Cortex of kidney (tissue), 1 donor: ENCODE measurements at places on chromosomes 2 and 18.

- DNase-seq, result no peak
These were observed 623.5 kb downstream of the EPHA4 start for GRCh38 chr2:220948579-220948978.

DNA sequence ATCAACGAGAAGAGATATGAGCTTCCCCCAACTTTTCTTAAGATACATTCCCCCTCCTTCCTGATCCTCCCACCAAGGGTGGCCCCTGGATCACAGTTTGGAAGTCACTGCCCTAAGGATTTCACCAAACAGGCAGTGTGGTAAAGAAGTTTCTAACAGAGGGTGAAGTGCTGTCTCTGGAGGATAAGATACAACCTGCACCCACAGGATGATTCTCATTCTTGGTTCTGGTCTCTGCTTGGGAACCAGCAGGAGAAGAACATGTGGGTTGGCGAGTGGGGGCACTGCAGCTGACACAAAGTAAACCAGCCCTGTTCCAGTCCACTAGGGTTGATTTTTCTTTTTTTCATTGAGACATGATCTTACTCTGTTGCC is 9.3 kb downstream of the NFE2L2 start:
- no peak for DNase-seq

GRCh38 chr2:6945087-6945813 is 28.0 kb downstream of the RNF144A start:
- no peak for DNase-seq

DNA sequence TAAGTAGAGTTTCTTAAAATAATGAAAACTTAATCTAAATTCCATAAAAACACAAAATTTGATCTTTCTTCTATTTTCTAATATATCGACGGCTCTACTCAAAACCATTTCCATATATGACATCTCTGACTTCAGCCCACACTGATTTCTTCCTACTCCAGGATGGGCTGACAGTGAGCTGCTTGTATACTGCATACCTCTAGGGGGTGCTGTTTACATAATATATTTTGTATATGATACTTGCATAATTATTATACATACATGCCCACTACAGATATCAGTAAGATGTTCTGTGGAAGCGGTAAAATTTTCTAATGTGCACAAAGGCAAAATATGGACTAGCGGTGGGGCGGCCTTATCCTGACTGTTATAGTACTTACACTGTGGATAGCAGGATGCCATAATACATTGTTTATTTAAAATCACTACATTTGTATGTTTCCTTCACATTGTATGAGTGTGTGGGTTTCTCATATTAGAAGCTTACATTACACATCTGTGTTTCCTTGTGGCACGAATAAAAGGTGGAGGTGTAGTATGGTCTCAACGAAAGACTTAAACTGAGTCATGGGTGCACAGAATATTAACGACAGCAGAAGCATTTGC is 66.1 kb upstream of the NXPH2 start:
- no peak for DNase-seq

- no peak for DNase-seq
These were observed 153.9 kb upstream of the NDUFV2 start for GRCh38 chr18:8948471-8949149.

- no peak for DNase-seq
These were observed 19.3 kb upstream of the LOXHD1 start for GRCh38 chr18:46676182-46676835.

DNA sequence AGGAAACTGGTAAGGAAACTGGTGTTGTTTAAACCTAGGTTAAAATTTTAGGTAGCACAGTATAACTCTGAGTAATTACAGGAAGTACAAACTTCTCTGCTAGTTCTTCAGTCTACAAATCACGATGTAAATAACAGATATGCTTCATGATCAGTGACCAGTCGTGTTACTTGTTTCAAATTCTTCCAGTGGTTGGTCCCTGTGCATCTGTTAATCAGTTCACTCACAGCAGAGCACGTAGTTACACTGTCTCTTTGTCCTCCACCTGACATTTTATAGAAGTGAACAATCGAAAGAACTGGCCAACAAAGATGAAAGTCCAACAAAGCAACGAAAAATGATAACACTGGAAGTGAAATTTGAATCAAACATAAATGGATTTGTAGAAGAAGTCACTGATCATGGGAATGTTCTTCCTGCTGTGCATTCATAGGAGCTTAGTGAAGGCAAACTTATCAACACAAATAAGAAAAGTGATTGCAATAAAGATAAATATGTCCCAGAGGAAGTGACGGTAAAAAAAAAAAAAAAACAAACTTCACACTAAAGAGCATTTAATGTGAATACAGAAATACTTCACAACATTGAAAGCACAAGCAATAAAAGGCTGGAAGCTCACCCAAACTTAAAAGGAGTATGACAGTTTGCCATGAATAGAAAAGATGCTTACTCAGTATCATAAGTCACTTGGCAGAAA is 7.0 kb downstream of the EIF2AK2 start:
- DNase-seq, result no peak

GRCh38 chr18:70337139-70337972 is 48.5 kb downstream of the SOCS6 start:
- DNase-seq, result no peak

DNA sequence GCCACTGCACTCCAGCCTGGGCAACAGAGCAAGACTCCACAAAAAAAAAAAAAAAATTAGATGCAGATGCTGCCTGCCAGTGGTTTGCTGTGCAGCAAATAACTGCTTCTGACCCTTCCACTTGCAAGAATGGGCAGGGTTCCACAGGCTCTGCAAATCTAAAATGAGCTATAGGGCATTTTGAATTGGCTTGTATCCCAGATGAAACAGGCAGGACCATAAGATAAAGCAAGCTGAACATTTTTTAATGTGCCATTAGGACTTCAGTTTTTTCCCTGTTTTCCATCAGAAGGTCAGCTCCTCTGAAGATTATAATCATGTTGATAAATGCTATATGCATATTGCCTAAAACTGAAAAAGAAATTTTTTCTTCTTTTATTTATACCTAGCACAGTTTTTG is 15.7 kb upstream of the FZD7 start:
- no peak for DNase-seq

DNA sequence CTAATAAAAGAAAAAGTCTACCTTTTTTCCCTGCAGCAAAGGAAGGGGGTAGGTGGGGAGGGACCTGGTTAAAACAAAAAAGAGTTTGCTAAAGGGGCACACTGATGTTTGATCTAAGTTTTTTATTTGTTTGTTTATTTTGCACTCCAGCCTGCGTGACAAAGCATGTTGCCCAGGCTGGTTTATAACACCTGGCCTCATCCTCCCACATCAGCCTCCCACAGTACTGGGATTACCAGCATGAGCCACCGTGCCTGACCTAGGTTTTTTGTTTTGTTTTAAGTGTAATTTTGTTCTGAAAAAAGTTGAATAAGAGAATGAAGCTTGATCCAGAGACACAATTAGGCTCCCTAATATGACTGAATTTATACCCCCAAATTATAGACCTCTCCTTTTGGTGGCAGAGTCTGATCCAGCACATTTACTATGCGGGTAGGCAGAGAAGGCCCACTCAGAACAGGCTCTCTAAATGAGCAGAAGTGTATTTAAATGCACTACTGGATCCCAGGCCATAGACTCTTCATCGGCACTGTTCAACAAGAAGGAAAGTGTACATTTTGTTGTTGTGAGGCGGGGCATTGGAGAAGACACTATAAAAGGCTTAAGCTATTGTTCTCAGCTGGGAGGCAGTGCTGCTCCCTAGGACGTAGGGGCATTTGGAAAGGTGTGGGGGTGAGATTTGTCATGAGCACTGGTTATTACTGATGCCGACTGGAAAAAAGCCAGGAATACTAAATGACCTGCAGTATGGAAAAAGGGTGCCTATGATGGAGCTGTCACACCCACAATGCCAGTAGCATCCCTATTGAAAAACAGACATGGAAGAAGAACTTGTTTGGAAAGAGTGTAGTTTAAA is 32.4 kb downstream of the MRPS9 start:
- no peak for DNase-seq

- no peak for DNase-seq
These were observed 123.6 kb upstream of the CYP26B1 start for GRCh38 chr2:72271276-72271614.

- no peak for DNase-seq
These were observed 73.6 kb downstream of the CD226 start for GRCh38 chr18:69874058-69874457.

DNA sequence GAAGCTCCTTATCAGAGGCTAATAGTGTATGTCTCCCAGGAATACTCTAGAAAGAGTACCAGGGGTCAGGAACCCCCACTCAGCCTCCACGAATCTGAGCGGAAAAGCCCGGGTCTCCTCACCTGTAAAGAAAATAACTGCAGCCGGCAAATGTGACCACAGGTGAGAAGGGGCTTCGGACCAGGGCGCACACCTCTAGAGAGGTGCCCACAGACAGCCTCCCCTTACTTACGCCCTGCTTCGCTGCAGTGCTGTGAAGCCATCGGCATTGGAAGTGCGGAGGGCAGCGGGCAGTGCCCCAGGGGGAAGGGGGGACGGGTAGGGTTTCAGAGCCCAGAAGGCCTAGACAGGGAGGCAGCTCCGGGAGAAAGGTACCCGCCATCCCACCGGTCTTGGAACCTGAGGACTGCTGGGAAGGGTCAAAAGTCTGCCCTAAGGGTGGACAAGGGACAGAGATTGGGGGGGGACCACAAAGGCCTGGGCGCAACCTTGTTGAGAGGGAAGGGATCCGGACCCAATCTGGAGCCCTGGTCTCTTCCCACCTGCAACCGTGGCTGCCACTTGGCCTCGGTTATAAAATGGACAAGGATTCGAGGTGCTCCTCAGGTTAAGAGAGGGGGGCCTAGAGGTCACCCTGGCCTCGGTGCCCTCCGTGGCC is 642 bp upstream of the STEAP3 start:
- no peak for DNase-seq

DNA sequence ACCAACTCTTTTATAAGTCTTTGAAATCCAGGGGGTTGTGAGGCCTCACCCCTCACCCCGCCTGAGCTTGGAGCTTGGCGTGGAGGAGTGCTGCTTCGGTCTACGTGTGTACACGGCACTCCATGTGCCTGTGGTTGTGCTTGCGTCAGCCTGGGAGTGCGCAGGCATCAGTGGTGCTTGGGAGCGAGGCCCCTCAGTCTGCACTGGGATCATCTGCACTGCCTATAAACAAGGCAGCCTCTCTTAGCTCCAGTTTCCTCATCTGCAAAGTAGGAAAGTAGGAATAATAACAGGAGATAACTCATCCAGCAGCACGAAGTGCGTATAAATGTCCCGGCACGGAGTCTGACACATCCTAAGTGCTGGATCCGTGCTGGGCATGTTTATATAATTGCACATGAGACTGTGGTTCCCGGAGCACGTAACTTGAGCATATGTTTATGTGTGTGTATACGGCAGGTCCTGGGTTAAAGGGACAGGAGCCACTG is 1.2 kb downstream of the GYPC start:
- DNase-seq, result no peak

- DNase-seq, result no peak
These were observed 43.0 kb downstream of the E2F6 start for GRCh38 chr2:11422901-11423435.

DNA sequence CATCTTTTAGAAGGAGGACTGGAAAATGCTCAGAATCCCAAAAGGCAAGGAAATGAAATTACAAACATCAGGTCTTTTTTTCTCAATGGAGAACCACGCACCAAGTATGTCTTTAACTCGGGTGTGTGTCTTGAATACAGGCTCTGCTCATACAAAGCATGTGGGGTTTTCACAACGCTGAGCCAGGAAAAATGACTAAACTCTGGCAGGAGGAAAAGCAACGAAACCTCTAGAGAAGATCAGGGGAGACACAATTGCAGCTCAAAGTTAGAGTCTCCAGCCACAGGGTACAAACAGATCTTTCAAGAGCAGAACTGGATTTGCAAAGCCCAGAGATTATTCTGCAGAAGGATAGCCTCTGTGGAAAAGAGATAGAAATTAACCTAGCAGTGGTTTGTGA is 42.8 kb upstream of the TPO start:
- DNase-seq, result no peak

DNA sequence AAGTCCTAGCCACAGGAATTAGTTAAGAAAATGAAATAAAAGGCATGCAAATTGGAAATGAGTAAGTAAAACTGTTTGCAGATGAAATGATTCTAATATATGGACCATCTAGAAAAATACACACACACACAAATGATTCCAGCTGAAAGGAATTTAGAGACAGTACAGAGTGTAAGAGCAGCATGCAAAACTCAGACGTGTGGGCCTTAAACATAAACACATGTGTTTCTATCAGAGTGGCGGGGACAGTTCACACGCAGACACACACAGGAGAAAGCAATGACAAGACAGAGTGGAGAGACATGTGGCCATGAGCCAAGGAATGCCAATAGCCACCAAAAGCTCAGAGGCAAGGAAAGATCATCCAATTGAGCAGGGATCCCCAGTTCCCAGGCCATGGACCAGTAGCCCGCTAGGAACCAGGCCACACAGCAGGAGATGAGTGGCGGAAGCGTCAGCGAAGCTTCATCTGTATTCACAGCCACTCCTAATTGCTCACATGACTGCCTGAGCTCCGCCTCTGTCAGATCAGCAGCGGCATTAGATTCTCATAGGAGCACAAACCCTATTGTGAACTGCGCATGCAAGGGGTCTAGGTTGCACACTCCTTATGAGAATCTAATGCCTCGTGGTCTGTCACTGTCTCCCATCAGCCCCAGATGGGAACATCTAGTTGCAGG is 155.4 kb downstream of the ARL4C start:
- no peak for DNase-seq

DNA sequence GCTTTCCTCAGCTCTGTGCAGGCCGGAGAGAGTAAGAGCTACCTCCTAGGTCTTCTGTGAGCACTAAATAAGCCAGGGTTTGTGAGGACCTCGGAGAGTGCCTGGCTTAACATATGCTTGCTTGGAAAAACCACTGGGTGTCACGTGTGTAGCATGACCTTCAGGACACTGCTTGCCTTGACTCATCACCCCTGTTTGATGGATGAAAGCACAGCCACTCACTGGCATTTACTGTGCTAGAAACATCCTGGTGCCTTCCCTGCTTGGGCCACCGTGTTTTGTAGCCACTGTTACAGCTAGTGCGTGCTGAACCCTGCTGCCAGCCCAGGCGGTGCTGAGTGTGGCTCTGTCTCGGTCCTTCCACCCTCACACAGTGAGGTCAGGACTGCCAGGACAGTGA is 34.8 kb upstream of the ITM2C start:
- DNase-seq, result no peak

DNA sequence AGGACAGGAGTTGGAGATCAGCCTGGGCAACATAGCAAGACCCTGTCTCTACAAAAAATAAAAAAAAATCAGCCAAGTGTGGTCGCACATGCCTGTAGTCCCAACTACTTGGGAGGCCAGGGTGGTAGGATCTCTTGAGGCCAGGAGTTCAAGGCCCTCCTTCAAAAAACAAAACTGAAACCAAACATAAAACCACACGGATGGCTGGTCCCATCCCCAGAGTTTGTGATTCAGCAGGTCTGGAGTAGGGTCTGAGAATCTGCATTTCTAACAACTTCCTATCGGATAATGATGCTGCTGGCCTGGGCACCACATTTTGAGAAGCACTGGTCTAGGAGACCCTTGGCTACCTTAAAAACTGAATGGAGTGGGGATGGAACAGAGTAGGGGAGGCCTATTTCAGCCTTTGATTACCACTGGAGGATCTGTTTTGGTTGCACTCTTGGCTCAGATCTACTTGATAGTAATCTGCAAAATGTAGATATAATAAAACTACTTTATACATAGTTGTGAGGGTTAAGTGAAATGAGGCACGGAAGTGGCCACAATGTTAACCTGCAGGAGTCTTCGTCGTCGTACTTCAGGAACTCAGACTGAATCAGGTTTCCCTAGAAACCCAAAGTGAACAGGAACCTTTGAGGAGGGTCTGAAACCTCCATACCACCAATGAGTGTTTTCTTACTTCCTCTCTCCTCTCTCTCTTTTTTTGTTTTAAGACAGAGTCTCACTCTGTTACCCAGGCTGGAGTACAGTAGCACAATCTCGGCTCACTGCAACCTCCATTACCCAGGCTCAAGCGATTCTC is 25.5 kb upstream of the NFE2L2 start:
- DNase-seq, result no peak

GRCh38 chr18:8615397-8616027 is 6.3 kb downstream of the RAB12 start:
- DNase-seq, result no peak
